Fibroblast of skin of abdomen (primary cell): ENCODE measurements at places on chromosomes 1 and 21.

DNA sequence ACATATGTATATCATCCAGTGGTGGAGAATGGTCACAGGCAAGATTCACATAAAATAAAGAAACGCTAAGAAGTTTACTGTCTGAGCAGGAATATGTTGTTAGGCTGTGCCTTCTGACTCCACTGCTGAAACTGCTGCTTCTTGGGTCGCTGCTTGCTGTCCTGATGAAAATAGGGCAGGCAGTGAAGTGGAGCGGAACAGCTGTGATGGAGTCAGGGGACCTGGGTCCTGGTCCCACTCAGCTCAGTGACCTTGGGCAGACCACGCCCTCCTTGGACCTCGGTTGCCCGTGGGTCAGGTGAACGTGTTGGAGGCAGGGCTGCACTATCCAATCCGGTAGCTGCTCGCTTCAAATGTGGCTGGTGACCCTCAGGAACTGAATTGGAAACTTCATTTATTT is 33.4 kb upstream of the IFFO2 start:
- no peak for DNase-seq

GRCh38 chr1:26853600-26853999 is 9.3 kb upstream of the SFN start:
- no peak for DNase-seq

DNA sequence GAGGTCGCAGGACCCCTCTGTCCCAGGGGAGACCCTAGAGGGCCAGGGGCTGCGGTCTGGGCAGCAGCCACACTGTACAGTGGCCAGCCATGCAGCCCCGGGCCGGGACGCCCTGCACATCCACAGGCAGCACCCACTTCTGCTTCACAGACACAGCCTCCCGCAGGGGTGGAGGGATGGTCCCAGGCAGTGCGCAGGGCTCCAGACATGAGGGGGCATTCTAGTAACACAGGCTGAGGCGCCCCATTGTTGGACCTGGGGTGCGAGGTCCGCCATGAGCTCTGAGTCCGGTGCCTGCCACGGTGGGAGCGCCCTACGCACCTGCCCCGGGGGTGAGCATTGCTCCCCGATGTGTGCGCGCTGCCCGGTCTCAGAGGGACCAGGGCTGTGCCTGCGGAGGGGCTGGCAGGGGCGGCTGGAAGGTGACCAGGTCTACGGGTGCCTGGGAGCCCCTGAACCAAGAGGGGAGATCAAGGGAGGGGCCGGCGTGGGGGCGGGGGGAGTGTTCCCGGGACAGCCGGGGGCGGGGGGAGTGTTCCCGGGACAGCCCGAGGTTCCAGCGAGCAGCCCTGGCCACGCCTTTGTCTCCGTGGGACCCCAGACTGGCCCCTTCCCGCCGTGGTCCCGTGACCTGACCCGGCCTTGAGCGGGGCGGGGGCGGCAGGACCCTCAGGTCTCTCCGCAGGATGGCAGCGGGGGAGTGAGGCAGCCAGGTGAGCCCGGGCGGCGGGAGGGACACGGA is 4.5 kb downstream of the MMEL1 start:
- no peak for DNase-seq

DNA sequence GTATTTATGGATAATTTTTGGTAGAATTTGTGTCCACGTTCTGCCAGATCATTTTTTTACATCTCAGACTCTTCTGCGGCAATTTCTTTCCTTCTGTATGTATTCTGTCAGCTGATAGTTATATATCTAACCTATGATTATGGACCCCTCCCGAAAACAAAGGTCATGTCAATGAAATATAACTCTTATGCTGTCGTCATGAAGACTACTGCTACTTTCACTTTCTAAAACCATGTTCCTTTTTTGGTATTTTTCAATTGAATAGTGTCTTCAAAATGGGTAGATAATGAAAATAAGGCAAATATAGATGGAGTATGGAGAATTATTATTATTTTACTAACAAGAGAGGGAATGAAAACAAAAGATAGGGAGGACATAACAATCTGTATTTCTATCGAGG is 3.2 kb downstream of the ANGPTL1 start:
- no peak for DNase-seq

- peak; percentile 26 for DNase-seq
Observed at GRCh38 chr1:152907686-152908601, at the start of gene IVL. Gene IVL (plus strand): TSS chr1:152908546. CDS start chr1:152909798, 1,252 bp downstream.

GRCh38 chr1:230317823-230318819 is 108.0 kb downstream of the PGBD5 start:
- DNase-seq = no peak
